NCI-H774 (cell line): ENCODE measurements at places on chromosomes 6 and 20.

DNA sequence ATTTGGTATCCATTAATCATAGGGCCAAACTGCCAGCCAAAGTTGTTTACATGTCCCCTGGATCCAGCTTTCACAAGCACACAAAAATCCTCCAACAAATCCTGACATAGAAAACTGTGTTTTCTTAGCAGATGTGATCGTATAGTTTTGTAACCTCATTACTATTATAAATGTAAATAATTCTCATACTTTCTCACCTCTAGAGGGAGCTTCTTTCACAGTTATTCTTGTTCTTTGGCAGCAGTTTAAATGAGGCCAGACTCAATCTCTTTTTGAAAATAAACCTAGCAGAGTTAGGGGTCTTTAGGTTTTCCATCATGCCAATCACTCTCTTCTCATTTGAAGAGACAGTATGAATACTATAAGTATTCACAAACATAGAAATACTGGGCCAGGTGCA, 17.0 kb upstream of the ZNF318 start:
- no peak for DNase-seq

DNA sequence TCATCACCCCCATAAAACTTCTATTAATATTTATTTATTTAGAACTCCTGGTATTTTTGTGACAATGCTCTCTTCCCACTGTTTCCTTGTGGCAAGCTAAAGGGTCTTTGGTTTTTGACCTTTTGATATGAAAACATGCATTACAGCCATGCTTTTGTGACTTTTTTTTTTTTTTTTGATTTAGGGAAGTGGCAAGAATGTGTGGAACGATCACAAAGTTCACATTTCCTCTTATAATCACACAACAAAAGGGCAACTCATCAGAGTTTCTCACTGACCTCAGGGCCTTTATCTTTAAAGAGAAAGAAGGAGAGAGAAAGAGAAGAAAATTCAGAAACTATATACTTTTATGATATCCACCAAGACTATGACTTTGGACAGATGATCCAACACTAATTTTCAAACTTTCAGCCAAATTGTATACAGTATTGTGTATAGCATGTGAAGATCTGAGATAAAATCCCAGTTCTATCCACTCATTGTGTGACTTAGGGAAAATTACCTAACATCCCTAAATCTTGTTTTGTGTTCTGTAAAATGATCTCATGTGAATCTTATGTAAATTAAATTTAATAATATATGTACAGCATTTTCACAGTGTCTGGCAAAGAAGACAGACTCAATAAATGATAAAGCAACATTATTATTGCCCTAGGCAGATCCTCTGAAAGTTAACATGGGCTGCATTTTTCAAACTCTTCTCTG, 106.8 kb upstream of the MARCKS start:
- no peak for DNase-seq

DNA sequence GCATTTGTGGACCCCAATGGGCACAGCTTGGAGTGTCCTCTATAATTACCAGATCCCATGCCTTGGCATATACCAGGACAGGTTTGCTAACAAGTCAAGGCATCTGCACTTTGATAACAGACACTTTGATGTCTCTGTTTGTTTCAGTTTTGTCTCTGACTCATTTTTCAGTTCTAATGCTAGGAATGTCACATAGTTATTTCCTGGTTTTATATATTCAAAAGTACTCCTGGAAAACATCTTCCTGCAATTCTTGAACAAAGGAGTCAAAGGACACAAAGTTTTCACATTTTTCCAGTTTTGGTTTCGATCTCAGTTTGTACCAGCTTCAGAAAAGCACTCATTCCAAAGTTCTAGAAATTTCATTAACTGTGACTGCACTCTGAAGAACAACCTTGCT, 188.1 kb downstream of the FOXC1 start:
- DNase-seq, result no peak

DNA sequence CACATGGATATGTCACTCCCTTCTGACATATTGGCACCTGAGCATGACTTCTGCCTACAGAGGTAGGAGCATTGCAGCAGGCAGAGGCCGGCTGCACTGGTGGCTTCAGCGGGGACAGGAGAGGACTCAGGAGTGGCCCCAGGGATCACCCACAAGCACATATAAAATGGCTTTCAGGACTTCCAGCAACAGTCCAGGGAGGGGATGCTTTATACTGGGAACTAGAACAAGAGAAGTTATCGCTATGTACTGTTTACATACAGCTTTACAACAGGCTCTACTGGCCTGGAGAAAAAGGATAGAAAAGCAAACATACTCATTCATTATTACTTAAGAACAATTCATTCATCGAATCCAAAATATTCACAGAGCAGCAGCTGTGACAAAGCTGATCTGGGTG, 337.8 kb downstream of the THBS2 start:
- peak; percentile 27 for DNase-seq

DNA sequence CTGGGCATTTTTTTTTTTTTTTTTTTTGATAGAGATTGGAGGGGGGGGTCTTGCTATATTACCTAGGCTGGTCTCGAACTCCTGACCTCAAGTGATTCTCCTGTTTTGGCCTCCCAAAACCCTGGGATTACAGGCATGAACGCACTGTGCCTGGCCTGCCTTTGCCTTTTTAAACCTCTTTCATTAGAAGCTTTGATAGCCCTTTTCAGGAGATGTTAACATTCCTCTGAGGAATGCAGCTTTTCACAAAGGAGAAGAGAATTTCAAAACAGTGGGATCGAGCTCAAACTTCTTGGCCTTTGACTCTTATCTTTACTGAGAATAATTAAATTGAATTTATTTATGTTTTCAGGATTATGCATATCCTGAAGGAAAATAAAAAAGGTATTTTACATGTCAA, 31.3 kb downstream of the SLC26A8 start:
- DNase-seq, result no peak
